ENCODE measurements at places on chromosomes 1 and 21. TPM values are rescaled to one million over a fixed set of nuclear protein-coding genes. Genes with fewer than 3 reads are reported as not detected.

DNA sequence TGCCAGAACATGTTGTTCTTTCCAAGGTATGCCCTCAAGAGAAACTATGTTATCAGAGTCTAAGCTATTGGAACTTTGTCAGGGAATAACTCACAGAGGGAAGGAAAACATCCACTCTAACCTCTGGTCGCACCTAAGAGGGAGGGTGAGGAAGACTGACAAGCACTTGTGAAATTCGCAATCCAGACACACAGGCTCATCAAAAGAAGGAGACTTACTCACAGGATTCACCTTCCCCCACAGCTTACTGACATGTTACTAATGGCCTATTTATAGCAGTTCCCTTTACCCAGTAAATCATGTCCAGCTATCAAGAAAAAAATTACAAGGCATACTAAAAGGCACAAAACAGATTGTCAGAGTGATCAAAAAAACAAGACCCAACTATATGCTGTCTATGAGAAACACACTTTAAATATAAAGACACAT lies 36.9 kb downstream of the WDR64 start:
- no peaks in the 10 kb centered on the region for H3K4me1 ChIP-seq
- no peak overlapping the region for H3K4me3 ChIP-seq
- DNase-seq: no peak
- H3K27me3 ChIP-seq: no peaks in the 10 kb centered on the region

DNA sequence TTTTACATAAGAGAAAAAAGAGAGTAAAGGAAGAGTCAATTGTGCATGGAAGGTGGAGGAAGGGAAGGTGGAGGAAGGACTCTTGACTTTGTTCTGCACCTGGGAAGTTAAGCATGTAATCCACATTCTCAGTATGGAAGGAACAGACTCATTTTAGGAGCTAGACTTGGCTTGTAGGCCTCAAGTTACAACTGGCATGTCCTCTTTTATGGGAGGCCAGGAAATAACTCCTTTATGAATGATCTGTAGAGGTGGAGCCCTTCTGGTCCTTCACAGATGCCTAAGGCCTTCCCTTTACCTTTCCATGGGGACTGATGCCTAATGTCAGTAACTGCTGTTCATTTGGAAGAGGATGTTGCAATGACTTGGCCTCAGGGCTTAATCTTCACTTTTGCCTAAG lies 29.4 kb upstream of the CCSAP start:
- no peaks in the 10 kb centered on the region for H3K27me3 ChIP-seq
- DNase-seq: no peak
- H3K27ac ChIP-seq: no peak overlapping the region

- H3K36me3 ChIP-seq: no peaks in the 10 kb centered on the region
- no peaks in the 10 kb centered on the region for H3K27me3 ChIP-seq
- H3K27ac ChIP-seq: peak overlapping the region; percentile 96
- H3K4me3 ChIP-seq: peak overlapping the region; percentile 86
- H3K4me1 ChIP-seq: peaks cover 80% of the 10 kb centered on the region
- DNase-seq: no peak
Observed at GRCh38 chr1:42684139-42684538, 1.9 kb downstream of the YBX1 start.

DNA sequence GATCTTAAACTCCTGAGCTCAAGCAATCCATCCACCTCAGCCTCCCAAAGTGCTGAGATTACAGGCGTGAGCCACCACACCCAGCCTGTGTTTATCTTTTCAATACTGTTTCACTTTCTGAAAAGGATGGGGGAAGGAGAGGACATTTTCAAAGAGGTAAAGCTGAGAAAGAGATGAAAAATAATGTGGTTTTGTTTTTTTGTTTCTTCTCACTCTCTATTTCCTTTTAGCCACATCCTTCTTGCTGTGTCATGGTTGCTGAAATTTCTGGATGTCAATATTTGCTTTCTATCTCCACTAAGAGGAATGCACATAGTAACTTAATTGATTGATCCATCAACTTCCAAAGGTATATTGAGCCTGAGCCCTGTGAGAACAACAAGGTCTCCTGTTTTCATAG lies 6.4 kb upstream of the C1orf21 start:
- H3K27me3 ChIP-seq: no peaks in the 10 kb centered on the region
- H3K36me3 ChIP-seq: no peaks in the 10 kb centered on the region
- no peak for DNase-seq
- no peaks in the 10 kb centered on the region for H3K4me1 ChIP-seq
- H3K27ac ChIP-seq: no peak overlapping the region
- H3K4me3 ChIP-seq: no peak overlapping the region

DNA sequence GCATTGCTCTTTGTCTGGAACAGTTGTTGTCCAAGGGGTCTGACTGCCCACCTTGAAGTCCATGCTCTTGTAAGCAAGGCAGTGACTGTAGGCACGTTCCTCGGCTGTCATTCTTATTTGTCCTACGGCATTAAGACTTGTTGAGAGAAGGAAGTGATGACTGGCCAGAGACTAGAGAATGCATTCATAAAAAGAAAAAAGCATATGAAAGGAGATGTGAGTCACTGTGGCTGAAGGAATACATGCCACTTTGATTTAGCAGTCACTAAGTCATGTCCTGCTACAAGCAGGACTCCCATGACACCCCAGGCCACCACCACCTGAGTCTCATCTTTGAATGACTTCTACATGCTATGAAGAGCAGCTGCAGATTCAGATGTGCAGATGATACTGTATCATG lies 50.5 kb downstream of the CNN3 start:
- no peak for DNase-seq
- no peaks in the 10 kb centered on the region for H3K36me3 ChIP-seq
- H3K27ac ChIP-seq: no peak overlapping the region
- H3K27me3 ChIP-seq: no peaks in the 10 kb centered on the region

DNA sequence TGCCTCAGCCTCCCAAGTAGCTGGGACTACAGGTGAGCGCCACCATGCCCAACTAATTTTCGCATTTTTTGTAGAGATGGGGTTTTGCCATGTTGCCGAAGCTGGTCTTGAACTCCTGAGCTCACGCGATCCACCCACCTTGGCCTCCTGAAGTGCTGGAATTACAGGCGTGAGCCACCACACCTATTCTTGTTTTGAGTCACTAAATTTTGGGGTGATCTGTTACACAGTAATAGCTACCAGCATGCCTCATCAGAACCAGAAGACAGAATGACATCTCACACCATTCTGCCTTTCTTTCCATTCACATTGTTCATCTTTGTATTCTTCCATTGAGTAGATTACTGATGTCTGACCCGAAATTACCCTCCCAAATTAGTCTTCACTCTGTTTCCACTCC lies 9.1 kb downstream of the RHBDL2 start:
- no peaks in the 10 kb centered on the region for H3K27me3 ChIP-seq
- DNase-seq: no peak
- H3K4me1 ChIP-seq: no peaks in the 10 kb centered on the region

GRCh38 chr1:44777969-44778635 lies 2.8 kb downstream of the RPS8 start:
- H3K27me3 ChIP-seq: no peaks in the 10 kb centered on the region
- peaks cover 53% of the 10 kb centered on the region for H3K36me3 ChIP-seq
- DNase-seq: peak; percentile 68

DNA sequence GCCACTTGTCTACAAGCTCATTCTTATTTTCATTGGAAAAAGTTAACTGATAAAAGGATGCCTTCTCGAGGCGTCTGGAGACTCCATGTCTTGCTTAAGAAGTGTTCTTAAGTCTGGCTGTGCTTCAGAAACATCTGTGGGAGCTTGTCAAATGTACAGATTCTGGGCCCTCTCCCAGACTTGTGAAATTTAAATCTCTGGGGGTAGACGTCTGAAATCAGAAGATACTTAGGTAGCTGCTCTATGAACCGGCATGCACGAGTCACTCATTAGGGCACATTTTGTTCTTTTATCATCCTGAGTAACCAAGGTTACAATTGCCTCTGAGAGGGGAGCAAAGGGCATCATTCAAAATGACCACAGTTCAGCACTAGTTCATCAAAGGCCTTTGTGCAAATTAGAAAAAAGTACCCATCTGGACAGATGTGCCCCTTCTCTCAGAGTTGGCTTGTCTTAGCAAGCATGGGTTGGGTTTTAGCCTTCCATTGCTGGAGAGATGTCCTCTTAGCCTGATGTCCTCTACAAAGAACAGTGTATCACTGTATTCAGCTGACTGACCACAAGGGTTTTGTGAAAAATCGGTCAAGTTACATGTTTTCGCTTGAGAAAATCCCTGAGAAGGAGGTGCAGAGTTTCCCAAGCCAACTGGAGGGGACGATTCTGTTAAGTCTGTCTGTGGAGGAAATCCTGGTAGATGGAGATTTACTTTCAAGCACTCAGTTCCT lies 156.9 kb downstream of the ASTN1 start:
- no peaks in the 10 kb centered on the region for H3K27me3 ChIP-seq
- no peaks in the 10 kb centered on the region for H3K4me1 ChIP-seq
- no peaks in the 10 kb centered on the region for H3K36me3 ChIP-seq
- no peak overlapping the region for H3K27ac ChIP-seq
- no peak for DNase-seq
- no peak overlapping the region for H3K4me3 ChIP-seq

GRCh38 chr1:224234017-224234416 lies 51.0 kb downstream of the DEGS1 start:
- H3K36me3 ChIP-seq: peaks cover 99% of the 10 kb centered on the region
- H3K4me3 ChIP-seq: no peak overlapping the region
- DNase-seq: no peak
- no peak overlapping the region for H3K27ac ChIP-seq
- H3K27me3 ChIP-seq: no peaks in the 10 kb centered on the region

DNA sequence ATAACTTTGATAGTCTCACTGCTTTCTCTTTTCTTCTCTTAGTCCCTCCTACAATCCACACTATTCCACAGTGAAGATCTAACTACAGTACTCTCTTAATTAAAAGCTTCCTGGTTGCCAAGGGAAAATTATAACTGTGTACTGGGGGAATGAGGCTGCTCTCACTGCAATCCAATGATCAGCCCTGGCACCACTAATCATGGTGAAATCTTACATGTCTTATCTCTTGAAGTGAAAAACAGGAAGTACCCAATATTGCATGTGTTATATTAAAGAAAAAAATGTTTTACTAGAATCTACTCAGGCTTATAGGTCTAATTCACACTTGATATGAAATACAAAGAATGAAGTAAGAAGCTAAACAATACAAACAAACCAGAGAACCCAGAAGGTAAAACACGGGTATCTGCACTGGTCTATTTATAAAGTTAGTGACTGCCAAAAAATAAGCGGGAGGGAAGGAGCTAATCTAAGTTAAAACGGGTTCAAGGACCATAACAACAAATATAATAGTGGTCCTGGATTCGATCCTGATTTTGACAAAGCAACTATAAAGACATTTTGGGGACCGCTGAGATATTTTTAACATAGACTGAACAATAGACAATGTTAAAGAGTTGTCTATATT lies 57.5 kb downstream of the RGS2 start:
- no peaks in the 10 kb centered on the region for H3K4me1 ChIP-seq
- no peaks in the 10 kb centered on the region for H3K36me3 ChIP-seq
- no peaks in the 10 kb centered on the region for H3K27me3 ChIP-seq
- DNase-seq: no peak
- peak overlapping the region; percentile 56 for H3K27ac ChIP-seq

DNA sequence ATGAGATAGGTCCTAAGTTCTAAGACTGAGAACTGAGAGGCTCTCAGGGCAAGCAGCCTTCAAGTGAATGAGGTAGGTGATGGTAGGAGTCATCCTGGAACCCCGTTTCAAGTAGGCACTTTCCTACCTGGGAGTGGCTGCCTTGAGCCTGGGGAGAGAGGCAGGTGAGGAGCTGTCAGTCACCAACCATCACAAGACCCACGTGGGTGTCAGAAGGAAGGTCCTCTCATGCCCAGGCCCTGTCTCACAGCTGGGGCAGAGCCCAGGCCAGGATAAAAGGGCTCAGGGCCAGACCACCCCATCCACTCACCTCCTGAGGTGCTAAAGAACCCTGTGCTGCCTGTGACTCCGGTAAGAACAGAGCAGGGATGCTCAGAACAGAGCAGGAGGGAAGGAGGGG lies at the start of gene LCE1D:
Gene LCE1D (plus strand): TSS at position 301 of the 400 bp plus-strand sequence. CDS start 1,074 bp downstream, outside the sequence.
- DNase-seq: no peak
- no peaks in the 10 kb centered on the region for H3K4me1 ChIP-seq
- no peak within 1 kb of the TSS for H3K27ac ChIP-seq

- H3K27ac ChIP-seq: no peak overlapping the region
- no peaks in the 10 kb centered on the region for H3K36me3 ChIP-seq
- peaks cover 3% of the 10 kb centered on the region for H3K4me1 ChIP-seq
Observed at GRCh38 chr1:230753586-230754251, 6.5 kb downstream of the CAPN9 start.

DNA sequence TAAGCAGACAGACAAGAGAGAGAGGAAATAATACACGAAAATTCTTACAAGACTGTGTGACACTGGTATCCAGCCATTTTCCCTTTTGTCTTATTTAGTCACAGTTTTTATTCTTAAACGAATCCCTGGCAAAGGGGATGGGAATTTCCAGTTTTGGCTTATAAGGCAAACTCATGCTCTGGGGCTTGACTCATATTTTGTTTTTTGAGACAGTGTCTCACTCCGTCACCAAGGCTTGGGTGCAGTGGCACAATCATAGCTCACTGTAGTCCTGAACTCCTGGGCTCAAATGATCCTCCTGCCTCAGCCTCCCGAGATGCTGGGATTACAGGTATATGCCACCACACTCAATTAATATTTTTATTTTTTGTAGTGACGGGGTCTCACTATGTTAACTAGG lies 31.9 kb downstream of the PTGER3 start:
- H3K27ac ChIP-seq: no peak overlapping the region
- H3K27me3 ChIP-seq: no peaks in the 10 kb centered on the region
- no peak overlapping the region for H3K4me3 ChIP-seq
- DNase-seq: no peak

GRCh38 chr1:156160000-156160742 lies 6.8 kb downstream of the SEMA4A start:
- H3K27me3 ChIP-seq: no peaks in the 10 kb centered on the region
- H3K4me3 ChIP-seq: no peak overlapping the region
- H3K4me1 ChIP-seq: peaks cover 69% of the 10 kb centered on the region

DNA sequence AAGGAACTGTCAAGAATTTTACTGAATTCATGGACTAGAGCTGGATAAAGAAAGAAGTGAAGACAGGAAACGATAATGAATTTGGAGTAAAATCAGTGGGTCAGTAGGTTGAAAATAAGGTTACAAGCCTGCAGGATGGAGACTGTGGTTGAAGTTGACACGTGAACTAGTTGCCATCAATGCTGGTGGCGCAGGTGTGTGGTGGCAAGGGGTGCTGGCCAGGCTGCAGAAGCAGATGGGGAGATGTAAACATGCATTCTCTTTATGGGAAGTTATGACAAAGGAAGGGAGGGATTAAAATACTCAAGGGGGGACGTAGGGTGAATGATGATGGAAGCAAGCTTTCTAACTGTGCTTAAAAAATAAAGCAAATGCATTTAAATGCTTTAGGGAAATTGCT lies 263.1 kb downstream of the KCNJ6 start:
- H3K27ac ChIP-seq: no peak overlapping the region
- DNase-seq: no peak
- H3K27me3 ChIP-seq: no peaks in the 10 kb centered on the region
- no peaks in the 10 kb centered on the region for H3K36me3 ChIP-seq
- no peak overlapping the region for H3K4me3 ChIP-seq

Gene WDR64
- polyA plus RNA-seq: 0.07 TPM

Gene PROK1
- 0.07 TPM for polyA plus RNA-seq

Gene FAM167B
- polyA plus RNA-seq: 2.7 TPM

Gene TDRKH
- polyA plus RNA-seq: 3.2 TPM

Gene SYT14
- under 0.01 TPM for polyA plus RNA-seq

Gene WNT3A
- polyA plus RNA-seq: not detected

Gene APCS
- polyA plus RNA-seq: not detected

Gene CD1E
- polyA plus RNA-seq: 0.10 TPM

Gene L1TD1
- 0.98 TPM for polyA plus RNA-seq

Gene GSTM1
- 0.47 TPM for polyA plus RNA-seq

Gene CD34
- 5.1 TPM for polyA plus RNA-seq

Gene GNG4
- polyA plus RNA-seq: 0.13 TPM

Gene SPOCD1
- 2.0 TPM for polyA plus RNA-seq

Gene F5
- polyA plus RNA-seq: 1.7 TPM

Gene ROR1
- polyA plus RNA-seq: 0.47 TPM

Gene CASQ2
- polyA plus RNA-seq: 0.67 TPM

All from spleen (tissue), 13 donors.